ENCODE measurements at places on chromosomes 16 and 17.

- DNase-seq = no peak
These were observed 15.3 kb downstream of the OR3A1 start for GRCh38 chr17:3282901-3283300.

- DNase-seq = no peak
These were observed 15.0 kb downstream of the C16orf46 start for GRCh38 chr16:81061871-81062608.

DNA sequence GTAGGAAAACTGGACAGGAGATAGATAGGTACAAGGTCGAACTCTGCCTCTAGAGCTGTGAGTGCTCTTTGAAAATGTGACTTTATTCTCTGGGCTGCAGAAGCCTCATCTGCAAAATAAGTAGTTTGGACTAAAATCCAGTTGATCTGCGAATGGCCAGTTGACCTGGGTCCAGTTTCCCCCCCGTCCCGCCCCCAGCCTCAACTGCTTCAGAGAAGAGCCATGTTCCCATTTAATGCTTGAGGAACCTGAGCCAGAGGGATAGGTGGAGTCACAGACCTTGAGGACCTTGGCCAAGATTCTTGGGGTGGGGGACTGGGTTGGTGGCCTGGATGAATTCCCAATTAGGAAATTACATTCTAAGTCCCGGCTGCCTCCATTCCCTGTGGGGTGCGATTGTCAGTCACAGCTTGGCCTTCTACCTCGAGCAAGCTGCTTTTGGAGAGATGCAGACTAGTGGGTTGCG, 14.1 kb downstream of the TBX2 start:
- DNase-seq = no peak

GRCh38 chr16:47486856-47487255, 25.7 kb downstream of the PHKB start:
- DNase-seq = no peak

GRCh38 chr17:9199571-9200551, 178.6 kb downstream of the NTN1 start:
- DNase-seq = no peak

- DNase-seq = no peak
These were observed 240.6 kb downstream of the FOXL1 start for GRCh38 chr16:86818671-86819532.

GRCh38 chr16:55000595-55000994, 69.9 kb downstream of the IRX5 start:
- no peak for DNase-seq

GRCh38 chr17:72950242-72950931, 142.1 kb downstream of the SLC39A11 start:
- DNase-seq = no peak

DNA sequence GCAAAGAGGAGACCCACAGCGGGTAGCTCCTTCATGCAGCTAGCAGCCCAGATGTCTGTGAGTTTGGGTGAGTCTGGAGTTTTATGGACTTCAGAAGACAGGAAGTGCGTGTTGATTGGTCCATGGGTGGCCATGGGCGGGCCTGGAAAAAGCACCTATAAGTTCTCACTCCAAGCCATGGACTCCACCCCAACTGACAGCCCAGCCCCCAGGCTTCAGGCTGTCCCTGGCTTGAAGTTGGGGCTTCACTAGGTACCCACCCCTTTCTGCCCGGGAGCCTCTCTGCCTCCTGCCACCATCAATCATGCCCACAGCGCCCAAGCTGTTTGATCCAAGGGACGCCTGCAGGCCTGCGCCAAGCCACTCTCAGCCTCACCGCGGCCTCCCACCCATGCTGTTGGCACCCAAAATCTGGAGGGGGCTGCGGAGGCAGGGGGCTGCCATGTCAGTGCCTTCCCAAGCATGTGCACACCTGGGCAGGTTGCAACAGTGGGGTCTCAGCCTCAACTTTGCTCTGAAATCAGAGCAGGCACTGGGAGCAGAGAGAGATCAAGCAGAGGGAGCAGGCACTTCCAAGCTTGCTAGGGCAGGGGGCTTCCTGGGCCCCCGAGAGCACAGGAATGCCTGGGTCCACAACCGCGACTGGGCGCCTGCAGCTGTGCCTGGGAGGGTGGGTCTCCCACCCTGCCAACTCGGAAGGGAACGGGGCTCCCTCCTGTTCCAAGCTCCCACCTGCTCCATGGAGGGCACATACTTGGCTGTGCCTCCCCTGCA, 1503.7 kb downstream of the CDH11 start:
- DNase-seq = no peak

GRCh38 chr17:55426851-55427586, 5.4 kb upstream of the MMD start:
- DNase-seq = no peak

DNA sequence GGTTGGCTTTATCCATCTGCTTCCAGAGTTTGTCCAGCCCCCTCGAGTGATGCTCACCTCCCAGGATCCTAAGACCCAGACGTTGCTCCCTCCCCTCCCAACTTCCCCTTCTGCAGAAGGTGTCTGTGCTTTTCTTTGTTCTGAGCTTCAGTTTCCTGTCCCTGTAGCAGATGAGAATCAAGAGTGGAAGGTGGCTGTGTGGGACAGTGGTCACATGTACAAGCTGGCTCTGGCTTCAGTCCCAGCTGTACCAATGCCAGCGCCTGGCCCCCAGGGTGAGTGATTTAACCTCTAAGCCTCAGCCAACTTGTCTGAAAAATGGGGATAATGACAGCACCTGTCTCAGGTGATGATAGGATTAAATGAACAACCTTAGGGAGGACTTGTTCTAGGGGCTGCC, 7.7 kb downstream of the PRR15L start:
- no peak for DNase-seq

GRCh38 chr17:57604771-57605674, 140.1 kb downstream of the CCDC182 start:
- DNase-seq = no peak

DNA sequence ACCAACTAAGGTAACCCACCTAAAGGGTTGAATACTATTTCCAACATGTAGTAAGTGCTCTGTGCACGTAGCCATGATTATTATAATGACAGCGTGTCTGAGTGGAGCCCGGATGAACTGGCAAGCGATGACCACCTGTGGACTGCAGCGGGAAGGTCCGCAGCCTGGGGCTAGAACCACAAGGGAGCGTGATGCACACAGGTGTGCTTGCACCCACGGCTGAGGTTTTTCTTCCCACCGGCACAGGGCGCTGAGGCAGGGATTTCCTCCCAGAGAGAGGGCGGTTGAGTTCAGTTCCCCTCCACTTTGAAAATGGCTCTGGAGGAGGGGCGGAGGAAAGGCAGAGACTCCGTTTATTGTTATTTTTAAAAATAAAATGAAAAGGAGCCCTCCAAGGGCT, 221.7 kb upstream of the HSBP1 start:
- no peak for DNase-seq

DNA sequence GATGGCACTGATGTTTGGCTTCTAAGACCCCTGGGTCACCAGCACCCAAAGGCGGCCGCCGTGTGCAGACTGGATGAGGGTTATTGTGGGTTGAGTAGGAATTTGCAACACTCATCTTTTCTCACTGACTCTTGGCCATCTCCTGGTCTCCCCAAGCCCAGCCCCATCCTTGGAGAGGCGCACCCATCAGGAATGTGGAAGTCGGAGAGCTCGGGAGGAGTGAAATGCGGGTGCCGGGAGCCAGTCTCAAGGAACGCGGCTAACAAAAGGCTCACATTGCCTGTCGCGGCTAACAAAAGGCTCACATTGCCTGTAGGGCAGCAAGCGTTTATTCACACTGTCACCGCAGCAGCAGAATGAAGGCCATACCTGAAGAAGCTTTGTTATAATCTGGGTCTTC, 248.6 kb downstream of the FOXL1 start:
- no peak for DNase-seq

DNA sequence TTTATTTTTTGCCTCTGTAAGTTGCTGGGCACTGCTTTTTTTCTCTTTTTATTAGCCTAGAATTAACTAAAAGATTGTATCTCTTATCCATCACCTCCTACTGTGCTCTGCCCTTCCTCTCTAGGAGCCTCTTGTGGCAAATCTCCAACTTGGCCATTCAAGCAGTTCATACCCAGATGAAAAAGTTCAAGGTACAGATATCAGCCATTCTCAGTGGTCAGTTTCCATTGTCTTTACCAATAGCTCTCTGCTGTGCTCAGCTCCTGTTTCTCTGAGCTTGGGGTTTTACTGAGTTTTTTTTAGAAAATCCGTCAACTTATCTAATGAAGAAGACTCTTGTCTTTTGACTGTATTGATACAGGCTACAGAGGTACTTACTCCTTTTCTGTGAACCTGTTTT, 15.6 kb downstream of the MOSMO start:
- no peak for DNase-seq

- no peak for DNase-seq
These were observed 159.6 kb downstream of the HAPSTR1 start for GRCh38 chr16:9251026-9251425.

- DNase-seq = peak; percentile 48
These were observed 681 bp downstream of the XPO6 start for GRCh38 chr16:28210979-28211588.

- DNase-seq = no peak
These were observed 16.8 kb upstream of the SUPT4H1 start for GRCh38 chr17:58368860-58369213.

DNA sequence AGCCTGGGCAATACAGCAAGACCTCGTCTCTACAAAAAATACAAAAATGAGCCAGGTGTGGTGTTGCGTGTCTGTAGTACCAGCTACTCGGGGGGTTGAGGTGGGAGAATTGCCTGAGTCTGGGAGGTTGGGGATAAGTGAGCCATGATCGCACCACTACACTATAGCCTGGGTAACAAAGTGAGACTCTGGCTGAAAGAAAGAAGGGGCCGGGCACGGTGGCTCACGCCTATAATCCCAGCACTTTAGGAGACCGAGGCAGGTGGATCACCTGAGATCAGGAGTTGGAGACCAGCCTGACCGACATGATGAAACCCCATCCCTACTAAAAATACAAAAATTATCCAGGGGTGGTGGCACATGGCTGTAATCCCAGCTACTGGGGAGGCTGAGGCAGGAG, 10.5 kb upstream of the GRB2 start:
- DNase-seq = no peak

DNA sequence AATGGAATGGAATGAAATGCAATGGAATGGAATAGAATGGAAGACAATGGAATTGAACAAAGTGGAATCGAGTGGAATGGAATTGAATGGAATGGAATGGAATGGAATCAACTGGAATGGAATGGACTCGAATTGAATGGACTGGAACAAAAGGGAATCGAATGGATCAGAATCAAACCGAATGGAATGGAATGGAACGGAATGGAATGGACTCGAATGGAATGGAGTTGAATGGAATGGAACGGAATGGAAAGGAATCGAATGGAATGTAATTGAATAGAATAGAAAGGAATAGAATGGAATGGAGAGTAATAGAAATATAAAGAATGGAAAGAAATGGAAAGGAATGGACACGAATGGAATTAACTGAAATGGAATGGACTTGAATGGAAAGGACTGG, 475.2 kb upstream of the WSB1 start:
- DNase-seq = no peak

DNA sequence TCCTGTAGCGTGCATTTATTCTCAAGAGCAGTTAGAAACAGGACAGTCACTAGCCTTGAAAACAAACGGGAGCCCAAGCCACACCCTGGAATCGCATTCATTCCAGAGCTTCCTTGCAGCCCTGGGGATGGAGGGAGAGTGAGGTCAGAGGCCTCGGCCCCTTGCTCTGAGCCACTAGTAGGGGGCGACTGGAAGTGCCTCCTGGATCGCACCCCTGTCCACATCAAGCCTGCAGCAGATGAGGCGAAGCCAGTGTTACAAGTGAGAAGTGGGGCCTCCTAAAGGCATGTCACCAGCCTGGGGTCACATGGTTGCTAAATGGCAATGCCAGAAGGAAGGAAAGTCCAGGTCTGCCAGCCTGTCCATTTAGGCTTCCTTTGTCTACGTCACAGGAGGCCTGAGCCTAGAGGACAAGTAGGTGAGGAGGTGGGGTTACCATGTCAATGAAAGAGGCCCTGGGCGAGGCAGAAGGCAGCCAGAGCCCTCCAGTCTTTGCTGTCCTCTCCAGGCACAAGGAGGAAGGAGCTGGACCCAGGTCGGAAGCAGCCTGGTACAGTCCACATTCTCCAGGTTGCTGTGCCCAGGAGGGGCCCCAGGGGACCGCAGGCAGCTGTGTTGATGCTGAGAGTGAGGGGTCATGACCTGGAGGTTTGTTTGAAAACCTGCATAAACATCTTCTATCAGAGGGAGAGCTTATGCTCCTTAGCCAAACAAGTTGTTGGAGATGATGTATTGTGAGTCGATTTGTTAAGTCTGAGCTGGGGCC, 3.0 kb upstream of the RCVRN start:
- no peak for DNase-seq

DNA sequence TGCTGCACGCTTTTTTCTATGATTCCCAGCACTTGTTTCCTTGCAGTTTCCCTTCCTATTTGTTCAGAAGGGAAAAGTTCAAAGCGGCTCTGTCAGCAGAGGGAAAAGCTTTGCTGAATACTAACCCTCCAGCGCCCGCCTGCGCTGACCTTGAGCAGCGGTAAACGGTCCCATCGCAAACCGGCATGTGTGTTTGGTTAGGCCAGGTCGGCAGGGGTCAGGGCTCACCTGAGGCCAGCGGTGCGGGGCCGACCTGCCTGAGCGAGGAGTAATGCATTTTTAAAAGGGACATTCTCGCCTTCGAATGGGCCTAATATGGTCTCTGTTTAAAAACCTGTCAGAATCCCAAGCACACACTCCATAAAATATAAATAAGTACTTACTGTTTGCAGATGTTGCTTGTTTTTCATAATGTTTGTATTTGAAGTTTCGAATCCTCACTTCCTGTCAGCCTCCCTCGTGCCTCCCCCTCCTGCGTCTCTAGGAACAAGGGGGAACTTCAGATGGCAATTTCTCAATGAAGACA, 110.1 kb downstream of the IRX3 start:
- DNase-seq = no peak

GRCh38 chr16:82945420-82946101, 318.8 kb downstream of the CDH13 start:
- no peak for DNase-seq
